Gastroesophageal sphincter (tissue), 4 donors: ENCODE measurements at places on chromosomes 13 and 19. TPM values are rescaled to one million over a fixed set of nuclear protein-coding genes. Genes with fewer than 3 reads are reported as not detected.

CD33 gene
- 2.8 TPM for total RNA-seq

NCR1 gene
- not detected for total RNA-seq

ZNF416 gene
- total RNA-seq: 5.8 TPM

OR7A5 gene
- total RNA-seq: not detected

RAB11B gene
- total RNA-seq: 28.6 TPM

- ATAC-seq: no peak
These were observed 38.4 kb upstream of the CSNK1A1L start for GRCh38 chr13:37143911-37144310.

- ATAC-seq: peak; percentile 48
These were observed 84.7 kb upstream of the DOCK9 start for GRCh38 chr13:99062593-99062992.

DNA sequence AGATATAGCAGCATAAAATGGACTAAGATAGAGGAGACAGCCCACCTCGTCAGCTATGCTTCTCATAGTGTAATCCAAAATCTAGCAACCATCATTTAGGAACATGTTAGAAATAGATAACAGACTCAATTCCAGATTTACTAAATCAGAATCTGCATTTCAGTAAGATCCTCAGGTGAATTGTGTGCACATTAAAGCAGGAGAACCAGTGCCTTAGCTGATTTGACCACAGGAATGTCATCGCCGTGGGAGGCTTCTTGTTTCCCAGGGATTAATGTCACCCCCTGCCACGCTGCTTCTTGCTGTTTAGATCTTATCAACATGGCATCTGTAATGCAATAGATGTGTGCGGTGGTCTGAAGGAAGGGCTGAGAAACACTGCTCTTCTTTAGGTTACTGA is 84.0 kb downstream of the GPC5 start:
- no peak for ATAC-seq

DNA sequence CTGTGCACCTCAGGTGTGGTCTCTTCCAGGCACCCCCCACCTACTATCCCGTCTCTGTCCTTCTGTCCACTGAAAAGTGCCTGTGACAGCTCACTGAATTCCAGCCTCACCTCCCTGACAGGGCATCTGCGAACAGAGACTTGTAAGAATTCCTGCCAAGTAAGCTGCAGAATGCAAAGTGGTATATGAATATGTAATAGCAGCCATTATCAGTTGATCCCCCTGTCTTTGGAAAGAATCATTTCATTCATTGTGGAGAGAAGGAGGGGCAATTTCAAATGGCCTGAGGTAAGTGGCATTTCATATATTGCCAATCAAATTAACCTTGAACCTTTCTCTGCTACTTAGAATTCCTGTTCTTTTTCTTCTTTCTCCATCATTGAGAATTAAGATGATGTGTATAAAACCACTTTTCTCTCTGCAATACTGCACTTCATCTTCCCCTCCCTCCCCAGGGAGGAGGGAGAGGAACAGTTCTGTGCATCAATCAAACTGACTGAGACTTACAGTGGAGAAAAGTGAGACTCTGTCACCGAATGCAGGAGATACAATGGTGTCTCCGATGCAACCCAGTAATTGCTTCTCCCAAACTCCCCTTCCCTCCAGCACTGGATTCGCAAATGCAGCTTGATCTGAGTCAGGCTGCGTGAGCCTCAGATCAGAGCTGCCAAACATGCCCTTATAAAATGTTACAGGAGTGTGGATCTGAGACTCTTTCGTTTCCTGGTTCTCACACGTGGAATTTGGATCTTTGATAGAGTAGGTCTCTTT is 91.7 kb downstream of the SLC10A2 start:
- no peak for ATAC-seq

GRCh38 chr13:29448174-29448573 is 147.3 kb downstream of the SLC7A1 start:
- ATAC-seq: no peak

GRCh38 chr19:14775869-14776586 is 2.3 kb downstream of the ADGRE2 start:
- ATAC-seq: no peak

GRCh38 chr13:21465710-21466160 is 6.6 kb upstream of the ZDHHC20 start:
- no peak for ATAC-seq

DNA sequence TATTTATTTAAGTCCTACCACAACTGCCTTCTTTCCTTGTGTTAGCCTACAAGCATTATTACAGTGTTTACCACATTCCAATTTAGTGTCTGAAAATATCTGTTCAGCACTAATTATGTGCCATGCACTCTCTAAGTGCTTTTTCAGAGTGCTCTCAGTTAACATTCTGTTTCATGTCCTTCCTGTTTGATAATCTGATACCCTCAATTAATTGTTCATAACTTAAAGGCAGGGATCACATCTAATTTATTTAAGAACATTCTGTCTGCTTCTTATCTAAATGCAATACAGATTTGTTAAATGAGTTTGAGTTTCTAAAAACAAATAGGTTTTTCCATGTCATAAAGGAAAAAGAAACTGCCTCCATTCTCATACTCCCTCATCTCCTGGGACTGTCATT is 649.6 kb upstream of the ATXN8OS start:
- no peak for ATAC-seq

DNA sequence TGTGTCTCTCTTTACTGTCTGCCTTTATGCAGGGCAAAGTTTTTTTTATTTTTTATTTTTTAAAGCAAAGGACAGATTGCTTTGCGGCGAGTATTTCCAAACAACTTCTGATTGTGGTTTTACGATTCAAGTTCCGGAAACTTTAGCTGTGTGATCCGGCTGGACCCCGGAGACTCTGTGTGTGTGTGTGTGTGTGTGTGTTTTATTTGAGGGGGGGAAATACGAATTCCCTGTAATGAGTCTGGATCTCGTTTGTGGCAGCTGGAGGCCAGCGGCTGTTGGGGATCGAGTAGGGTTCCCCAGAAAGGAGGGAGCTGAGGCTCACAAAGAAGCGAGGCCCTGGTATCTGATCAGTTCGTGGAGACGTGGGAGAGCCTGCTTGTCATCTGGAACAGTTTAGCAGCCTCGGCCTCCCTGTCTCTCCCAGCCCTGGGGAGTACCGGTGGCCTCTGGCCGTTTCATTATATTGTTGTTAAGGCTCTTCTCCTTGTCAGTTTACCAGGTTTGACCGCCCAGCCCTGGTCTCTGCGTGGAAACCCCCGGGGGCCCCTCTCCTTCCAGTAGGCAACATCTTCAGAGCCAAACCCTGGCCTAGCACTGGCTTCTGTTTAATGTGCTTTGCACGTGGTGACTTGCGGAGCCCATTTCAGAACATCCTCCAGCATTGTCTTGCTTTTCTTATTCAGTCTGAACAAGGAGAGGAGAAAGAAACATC is 1.3 kb downstream of the FARP1 start:
- ATAC-seq: no peak

GRCh38 chr19:53823380-53824120 is 564 bp downstream of the NLRP12 start:
- no peak for ATAC-seq

GRCh38 chr19:45508861-45509691 is 1.8 kb downstream of the VASP start:
- ATAC-seq: peak; percentile 73

GRCh38 chr13:75960538-75960994 is 324.4 kb downstream of the LMO7 start:
- no peak for ATAC-seq
